ENCODE measurements at places on chromosomes 6 and 20. TPM values are rescaled to one million over a fixed set of nuclear protein-coding genes. Genes with fewer than 3 reads are reported as not detected.
A peak's percentile ranks its signal among the peaks of the same experiment; 100 is the strongest.

DNA sequence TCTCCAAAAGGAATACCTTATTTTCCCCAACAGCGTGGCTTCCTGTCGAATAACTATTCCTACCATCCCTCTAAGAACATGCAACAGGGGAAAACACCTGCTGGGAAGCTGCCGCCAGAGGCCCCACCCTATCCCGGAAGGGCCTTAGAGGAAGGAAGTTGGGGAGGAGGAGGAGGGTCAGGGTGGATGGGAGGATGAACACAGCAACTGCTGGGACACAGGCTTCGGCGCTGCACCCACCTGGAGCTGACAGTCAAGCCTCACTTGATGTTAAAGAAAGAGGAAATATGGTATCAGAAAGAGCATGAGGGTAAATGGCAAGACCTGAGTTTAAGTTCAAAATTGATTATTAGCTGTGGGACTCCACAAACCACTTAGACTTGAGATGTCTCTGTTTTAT, 36.5 kb upstream of the RPS6KA2 start:
- DNase-seq, result no peak

VGLL2 gene
- total RNA-seq, result not detected

DNA sequence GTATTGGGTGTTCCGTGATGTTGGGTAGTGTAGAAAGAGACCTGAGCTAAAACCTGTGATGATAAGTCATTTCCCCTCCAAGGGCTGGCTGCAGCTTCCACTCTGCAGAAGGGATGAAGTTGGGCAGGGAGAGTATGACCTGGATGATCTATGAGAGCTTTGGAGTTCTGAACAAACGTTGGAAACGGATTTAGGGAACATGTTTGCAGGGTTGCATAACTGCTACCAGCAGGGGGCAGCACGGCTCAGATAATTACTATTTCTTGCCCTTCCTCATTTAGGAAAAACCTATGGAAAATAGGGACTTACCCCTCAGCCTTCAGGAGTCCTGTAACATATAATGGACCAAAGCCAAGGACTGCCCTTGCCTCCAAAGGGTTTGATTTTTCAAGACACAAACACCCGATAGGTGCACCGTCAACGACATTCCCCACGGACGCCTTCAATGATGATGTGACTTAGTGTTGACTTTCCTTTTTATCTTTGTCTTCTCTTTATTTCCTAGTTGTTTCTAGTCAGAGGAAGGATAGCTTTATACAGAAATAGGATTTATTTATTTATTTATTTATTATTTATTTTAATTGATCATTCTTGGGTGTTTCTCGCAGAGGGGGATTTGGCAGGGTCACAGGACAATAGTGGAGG, 164.9 kb upstream of the SASH1 start:
- peak; percentile 69 for DNase-seq

DNA sequence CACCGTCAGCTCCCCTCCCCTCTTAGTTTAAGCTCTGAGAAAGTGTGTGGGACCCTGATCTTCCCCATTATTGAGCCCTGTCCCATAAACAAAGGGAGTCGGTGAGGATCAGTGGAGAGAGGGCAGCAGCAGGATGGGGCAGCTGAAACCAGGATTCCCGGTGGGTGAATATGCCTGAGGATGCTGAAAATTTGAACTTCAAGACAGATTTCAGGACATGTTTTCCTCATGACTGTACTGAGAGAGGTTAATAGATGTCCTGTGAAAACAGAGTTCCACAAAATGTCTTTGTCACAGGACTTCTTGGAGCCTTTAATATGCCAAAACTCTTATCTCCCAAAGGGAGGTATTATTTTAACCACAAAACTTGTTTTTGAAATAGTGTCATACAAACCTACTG, 53.5 kb upstream of the SLC22A16 start:
- no peak for DNase-seq

- no peak for DNase-seq
Measured at GRCh38 chr6:147132889-147133288, 71.3 kb upstream of the STXBP5 start.

DNA sequence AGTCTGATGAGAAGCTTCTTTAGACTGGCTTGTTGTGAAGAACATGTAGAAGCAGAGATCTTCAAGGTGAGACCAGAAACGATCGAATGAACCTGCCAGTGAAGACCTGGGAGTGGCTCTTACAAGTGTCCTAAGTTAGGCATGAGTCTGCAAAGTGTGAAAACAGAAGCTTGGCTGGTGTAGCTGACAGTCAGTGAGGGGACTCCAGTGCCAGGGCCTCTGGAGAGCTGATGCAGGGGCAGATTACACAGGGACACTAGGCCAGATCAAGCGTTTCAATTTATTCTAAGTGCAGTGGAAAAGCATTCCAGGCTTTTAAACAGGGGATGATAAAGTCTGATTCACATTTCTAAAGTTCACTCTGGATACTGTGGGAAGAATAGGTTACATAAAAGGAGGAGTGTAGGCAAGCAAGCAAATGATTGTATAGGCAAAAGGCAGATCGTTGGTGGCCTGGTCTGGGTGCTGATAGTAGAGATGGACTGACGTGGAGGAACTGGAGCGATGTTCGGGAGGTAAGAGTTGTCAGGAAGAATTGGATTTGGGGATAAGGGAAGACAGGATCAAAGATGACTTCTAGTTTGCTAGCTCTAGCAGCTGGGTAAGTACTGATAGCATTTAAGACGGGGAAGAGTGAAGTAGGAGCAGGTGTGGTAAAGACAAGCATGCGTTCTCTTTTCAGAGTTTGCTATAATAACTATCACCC, 133.5 kb downstream of the MAN1A1 start:
- DNase-seq, result no peak

- DNase-seq, result no peak
Measured at GRCh38 chr6:111124406-111124805, 37.1 kb downstream of the SLC16A10 start.

DNA sequence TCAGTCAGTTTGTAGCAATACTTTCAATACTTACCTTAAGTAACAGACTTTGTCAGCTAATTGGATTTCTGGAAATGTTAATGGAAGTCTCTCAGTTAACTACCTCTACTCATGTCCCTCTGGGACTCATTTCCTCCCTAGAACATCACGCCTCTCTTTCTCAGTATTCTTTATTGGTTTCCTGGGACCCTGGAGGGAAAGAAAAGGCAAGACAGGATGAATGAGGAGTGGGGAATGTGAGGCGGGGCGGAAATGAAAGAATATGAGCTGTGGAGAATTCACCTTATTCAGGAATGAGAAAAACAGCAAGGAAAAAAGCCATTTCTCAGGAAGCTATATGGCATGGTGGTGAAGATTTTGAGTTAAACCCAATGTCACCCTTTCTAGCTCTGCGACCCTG, 62.7 kb downstream of the ANKS1A start:
- DNase-seq, result no peak

CCDC170 gene
- total RNA-seq, result 4.0 TPM

GCLC gene
- total RNA-seq, result 88.9 TPM

MUC22 gene
- total RNA-seq, result not detected

ECHDC1 gene
- total RNA-seq, result 77.5 TPM

DNA sequence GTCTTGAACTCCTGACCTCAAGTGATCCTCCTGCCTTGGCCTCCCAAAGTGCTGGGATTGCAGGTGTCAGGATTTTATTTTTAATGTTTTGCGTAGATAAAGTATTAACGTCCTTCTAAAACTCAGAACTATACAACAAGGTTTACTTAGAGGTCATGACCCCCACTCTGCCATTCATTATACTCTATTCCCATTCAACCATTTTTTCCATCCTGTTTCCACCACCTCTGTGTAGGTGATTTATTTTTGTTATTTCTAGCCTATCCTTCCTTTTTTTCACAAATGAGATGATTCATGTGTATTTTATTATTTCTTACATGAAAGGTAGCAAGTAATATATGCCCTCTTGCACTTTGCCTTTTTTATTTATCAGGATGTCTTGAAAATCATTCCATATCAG, 138.1 kb downstream of the FARS2 start:
- no peak for DNase-seq

ARMC2 gene
- total RNA-seq, result 7.8 TPM

DNA sequence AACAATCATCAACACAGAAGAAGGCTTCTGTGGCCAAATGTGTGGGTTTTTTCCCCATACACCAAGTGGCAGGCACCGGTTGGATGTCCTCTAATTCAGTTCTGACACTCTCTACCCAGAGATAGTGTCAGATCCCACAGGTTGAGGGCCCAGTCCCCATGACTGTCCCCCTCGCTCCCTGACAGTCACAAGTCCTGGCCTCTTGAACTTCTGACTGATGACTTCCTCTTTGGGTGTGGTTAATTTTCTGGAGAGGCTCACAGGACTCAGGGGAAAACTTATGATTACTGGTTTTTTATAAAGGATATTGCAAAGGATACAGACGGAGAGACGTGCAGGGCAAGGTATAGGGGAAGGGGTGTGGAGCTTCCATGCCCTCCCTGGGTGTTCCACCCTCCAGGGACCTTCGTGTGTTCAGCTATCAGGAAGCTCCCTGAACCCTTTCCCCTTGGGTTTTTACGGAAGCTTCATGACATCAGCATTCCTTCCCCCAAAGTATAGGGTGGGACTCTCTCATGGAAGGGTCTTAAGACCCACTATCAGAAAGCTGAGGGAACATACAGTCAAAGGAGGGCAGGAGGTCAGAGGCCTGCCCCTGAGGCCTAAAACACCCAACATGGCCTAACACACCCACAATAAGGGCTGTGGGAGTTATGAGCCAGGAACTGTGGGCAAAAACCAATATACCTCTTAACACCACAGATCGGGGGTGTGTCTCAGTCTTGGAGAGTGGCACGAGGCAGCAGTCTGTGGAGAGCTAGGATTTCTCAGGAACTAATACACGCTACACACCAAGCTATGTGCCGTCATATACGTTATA, 33.3 kb downstream of the FARS2 start:
- no peak for DNase-seq

NMBR gene
- not detected for total RNA-seq

- no peak for DNase-seq
Measured at GRCh38 chr6:37587866-37588734, 88.4 kb upstream of the CCDC167 start.

- no peak for DNase-seq
Measured at GRCh38 chr20:17520583-17520982, 10.6 kb downstream of the BFSP1 start.

ZC3H12D gene
- 0.65 TPM for total RNA-seq

CHD6 gene
- 88.1 TPM for total RNA-seq

DNA sequence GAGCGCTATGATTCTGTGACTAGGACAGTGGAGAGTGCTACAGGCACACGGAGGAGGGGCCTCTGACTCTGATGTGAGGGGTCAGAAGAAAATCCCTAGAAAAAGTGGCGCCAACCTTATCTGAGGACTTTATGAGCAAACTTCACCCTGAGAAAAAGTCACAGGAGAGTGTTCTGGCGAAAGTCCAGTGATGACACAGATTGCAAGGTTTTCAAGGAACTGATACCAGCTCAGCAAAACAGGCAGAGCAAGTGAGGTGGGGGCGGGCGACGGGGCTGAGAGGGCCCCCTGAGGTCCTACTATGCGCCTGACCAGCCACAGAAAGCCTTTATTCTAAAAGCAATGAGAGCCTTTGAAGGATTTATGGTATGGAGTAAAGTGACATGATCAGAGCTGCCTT, 73.3 kb downstream of the SLC22A23 start:
- DNase-seq, result peak; percentile 80

DNA sequence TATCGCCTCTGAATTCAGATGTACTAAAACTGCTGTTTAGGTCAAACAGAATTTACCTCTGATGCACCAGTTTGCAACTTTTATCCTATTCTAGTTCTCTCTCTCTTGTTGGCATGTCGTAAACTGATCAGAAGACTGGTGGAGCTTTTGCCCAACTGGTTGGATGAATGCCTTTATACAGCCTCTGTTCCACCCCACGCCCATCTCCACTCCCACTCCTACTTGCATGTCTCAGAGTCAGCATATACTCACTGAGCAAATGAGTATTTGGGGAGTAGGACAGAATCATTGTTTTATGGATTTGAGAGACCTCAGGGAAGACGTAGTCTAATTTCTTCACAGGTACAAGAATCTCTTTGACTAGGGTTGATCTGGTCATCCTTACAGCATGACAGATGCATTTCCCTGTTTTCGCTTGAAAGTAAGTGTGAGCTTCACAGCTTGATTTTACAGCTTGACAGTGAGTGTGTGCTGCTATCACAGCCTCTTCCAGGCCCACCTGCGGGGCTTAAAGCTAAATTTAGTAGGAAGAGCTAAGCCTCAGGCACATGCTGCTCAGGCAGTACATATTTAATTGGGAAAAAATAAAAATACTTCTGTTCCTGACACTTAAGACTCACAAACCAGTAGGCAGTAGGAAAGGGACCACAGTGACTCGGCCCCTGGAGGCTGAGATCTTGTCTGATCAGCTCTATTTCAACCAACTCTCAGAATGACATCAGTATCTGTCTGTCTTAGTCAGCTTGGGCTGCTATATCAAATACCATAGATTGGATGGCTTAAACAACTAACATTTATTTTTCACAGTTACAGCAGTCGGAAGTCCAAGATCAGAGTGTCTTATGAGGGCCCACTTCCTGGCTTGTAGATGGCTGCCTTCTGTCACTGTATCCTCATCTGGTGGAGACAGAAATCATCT, 30.4 kb downstream of the TRMT6 start:
- DNase-seq, result no peak

PLG gene
- not detected for total RNA-seq

- DNase-seq, result no peak
Measured at GRCh38 chr6:169654598-169655391, 47.0 kb downstream of the WDR27 start.

DNA sequence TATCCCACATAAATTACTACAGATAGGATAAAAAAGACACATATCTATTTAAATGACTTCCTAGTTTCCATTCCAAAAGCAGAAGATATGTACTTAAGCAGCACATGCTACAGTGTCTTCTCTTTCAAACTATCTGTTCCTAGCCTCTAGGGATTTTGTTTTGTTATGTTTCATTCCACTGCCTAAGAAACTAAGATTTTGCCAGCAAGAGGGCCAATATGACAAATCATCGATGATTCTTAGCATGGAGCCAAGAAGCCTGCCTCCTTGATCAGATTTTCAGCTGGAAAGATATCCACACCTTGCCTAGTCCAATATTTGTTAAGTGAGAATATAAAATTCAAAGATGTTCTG, 7.0 kb downstream of the SNX5 start:
- no peak for DNase-seq

DNA sequence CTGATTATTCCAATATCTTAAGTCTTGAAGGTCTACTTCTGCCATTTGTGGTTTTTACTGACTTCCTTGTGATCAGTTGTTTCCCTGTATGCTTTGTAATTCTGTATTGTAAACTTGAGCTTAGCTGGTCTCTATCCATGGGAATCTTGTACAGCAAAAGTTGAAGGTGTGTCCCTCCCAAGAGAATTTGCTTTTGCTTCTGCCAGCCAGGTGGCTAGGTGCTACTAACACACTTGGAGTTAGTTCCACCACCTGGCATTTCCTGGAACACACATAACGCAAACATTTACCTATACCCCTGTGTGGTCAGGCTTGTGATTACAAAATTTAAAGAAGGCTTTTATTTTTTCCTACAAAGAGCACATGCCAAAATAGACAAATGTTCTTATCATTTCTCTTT, 141.2 kb downstream of the GRM4 start:
- no peak for DNase-seq

- no peak for DNase-seq
Measured at GRCh38 chr20:39016041-39016440, 53.9 kb downstream of the DHX35 start.

- DNase-seq, result no peak
Measured at GRCh38 chr20:36275011-36275410, 31.1 kb upstream of the DLGAP4 start.

GRCh38 chr6:25028328-25028727, 92.6 kb upstream of the RIPOR2 start:
- DNase-seq, result no peak
